ENCODE measurements at places on chromosomes 1 and 21. TPM values are rescaled to one million over a fixed set of nuclear protein-coding genes. Genes with fewer than 3 reads are reported as not detected.

Gene NLRP3
- total RNA-seq: not detected

Gene AGMAT
- total RNA-seq: 0.22 TPM

Gene C8A
- not detected for total RNA-seq

Gene PTGFRN
- 61.2 TPM for total RNA-seq

Gene C1orf226
- total RNA-seq: 12.3 TPM

Gene CASZ1
- 18.3 TPM for total RNA-seq

Gene SDF4
- 89.2 TPM for total RNA-seq

Gene PGLYRP4
- not detected for total RNA-seq

Gene TMEM81
- total RNA-seq: 9.3 TPM

Gene TSPAN1
- total RNA-seq: 2.3 TPM

Gene TAL1
- total RNA-seq: 2.1 TPM

Gene TRABD2B
- total RNA-seq: 0.64 TPM

Gene PPCS
- total RNA-seq: 25.4 TPM

Gene MX2
- total RNA-seq: not detected

Gene SH3D21
- 11.8 TPM for total RNA-seq

Gene YBEY
- 19.6 TPM for total RNA-seq
